Activated T-cell treated with anti-CD3 and anti-CD28 coated beads, Interleukin-2, amount 50 U/mL, for 48 hours (primary cell): ENCODE measurements at places on chromosomes 1 and 21.
A peak's percentile ranks its signal among the peaks of the same experiment; 100 is the strongest.

DNA sequence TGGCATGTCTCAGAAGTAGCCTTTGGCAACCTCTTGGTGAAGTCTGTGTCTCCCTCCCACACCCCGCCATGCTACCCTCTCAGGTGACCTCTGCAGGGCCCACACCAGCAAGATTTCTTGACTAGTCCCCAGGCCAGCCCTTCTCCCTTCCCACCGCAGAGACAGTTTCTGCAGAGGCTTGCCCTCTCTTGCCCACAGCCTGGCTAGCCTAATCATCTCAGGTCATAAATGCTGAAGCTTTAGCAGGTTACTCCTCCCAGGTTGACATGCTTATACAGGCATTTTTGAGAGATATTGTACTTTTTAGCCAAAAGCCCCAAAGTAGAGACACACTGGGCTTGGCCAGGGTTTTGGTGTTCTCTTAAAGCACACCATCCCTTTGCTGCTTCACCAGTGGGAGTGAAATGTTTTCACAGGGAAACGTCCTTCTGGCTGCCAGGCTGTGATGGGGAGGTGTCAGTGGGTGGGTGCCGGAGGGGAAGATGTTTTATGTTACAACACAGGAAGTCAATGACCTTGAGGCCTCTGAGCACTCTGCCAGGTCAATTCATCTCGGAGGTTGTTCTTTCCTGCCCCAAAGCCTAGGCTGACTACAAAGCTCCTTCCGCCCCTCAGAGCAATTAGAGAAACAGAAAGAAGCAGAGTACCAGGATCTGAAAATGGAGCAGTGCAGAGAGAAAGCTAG, 58.5 kb downstream of the STYXL2 start:
- DNase-seq, result peak; percentile 24

- DNase-seq, result peak; percentile 74
These were observed 142.3 kb upstream of the EDN2 start for GRCh38 chr1:41626616-41627375.

GRCh38 chr1:2324553-2325366, 66.6 kb downstream of the MORN1 start:
- DNase-seq, result no peak

DNA sequence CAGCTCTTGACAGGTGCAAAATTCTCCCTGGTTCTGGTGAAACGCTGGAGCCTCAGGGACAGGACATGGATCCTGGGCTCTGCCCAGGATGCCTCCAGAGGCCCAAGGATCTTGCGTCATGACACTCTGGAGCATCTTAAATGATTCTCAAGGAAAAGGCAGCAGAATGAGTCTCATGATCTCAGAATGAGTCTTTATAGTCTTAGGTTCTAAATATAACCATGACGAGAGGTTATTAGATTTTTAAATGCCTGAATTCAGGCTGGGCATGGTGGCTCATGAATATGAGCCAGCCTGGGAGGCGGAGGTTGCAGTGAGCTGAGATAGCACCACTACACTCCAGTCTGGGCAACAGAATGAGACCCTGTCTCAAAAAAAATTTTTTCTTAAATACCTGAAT, 55.5 kb downstream of the ECE1 start:
- DNase-seq, result no peak

GRCh38 chr1:109823543-109824348, 60.0 kb upstream of the EPS8L3 start:
- DNase-seq, result no peak

- DNase-seq, result no peak
These were observed 295.2 kb downstream of the HLX start for GRCh38 chr1:221174330-221174993.

DNA sequence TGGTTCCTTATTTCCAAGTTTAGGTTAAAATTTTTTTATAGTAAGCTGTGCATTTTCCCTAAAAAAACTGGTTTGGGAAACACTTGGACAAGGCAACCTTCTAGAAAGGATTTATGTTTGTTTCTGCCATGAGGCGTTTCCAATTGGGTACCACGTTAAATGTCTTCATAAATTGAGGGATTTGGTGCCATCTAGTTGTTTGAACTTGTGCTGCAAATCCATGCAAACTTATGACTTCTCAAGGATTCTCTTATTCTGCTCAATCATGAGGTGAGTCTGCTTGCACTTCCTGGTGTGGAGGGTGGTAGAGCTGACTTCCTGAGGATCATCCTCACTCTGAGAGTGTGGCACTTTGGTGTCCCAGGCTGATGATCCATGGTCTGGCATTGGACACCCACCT, 123.3 kb downstream of the PCNX2 start:
- DNase-seq, result no peak

GRCh38 chr1:19735440-19736127, 64.1 kb downstream of the TMCO4 start:
- no peak for DNase-seq

- DNase-seq, result peak; percentile 57
These were observed 9.9 kb downstream of the TOR1AIP2 start for GRCh38 chr1:179867493-179868330.

DNA sequence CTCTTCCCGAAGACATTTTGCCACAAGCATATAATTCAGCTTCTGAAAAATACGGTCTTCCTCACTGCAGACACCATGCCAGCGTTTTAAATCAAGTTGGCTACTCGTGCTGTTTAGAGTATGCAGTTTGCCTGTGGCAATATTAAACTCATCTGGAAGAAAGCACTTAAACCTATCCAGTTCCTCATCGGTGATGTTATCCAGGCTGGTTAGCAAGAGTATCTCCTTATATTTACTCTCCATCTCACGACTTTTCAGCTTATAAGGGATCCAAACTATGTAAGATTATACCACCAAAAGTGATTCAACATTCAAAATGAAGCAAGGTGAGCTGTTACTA, 9.7 kb upstream of the IFI16 start:
- no peak for DNase-seq

GRCh38 chr1:169426174-169426705, 1.0 kb downstream of the CCDC181 start:
- no peak for DNase-seq

DNA sequence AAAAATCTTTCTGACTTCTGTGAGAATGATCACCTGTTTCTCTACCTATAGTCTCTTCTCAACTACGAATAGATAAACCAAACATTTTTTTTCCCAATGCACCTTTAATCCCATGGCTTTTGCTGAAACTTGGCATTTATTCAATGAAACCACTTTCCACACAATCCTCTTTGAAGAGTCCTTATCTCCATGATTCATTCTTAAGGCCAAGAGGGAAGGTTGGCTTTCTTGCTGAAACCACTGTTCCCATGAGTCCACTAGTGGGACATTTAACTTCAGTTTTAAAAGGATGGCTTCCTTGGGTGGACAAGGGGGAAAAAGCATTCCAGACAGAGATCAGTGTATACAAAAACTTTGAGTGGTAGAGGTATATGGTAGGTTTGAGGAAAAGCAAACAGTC, 73.6 kb downstream of the CRB1 start:
- DNase-seq, result no peak

DNA sequence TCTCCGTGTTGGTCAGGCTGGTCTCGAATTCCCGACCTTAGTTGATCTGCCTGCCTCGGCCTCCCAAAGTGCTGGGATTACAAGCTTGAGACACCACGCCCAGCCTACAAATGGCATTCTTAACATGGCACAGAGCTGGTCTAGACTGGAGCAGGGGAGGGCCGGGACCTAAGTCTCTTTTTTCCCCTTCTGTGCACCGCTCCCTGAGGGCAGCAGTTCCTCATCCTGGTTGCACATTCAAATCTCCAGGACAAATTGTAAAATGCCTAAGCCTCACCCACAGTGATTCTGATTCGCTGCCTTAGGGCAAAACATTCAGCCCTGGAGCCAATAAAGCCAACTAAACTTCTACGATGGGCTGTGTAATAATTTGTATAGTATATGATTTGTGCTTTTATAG, 10.1 kb upstream of the AVPR1B start:
- no peak for DNase-seq

DNA sequence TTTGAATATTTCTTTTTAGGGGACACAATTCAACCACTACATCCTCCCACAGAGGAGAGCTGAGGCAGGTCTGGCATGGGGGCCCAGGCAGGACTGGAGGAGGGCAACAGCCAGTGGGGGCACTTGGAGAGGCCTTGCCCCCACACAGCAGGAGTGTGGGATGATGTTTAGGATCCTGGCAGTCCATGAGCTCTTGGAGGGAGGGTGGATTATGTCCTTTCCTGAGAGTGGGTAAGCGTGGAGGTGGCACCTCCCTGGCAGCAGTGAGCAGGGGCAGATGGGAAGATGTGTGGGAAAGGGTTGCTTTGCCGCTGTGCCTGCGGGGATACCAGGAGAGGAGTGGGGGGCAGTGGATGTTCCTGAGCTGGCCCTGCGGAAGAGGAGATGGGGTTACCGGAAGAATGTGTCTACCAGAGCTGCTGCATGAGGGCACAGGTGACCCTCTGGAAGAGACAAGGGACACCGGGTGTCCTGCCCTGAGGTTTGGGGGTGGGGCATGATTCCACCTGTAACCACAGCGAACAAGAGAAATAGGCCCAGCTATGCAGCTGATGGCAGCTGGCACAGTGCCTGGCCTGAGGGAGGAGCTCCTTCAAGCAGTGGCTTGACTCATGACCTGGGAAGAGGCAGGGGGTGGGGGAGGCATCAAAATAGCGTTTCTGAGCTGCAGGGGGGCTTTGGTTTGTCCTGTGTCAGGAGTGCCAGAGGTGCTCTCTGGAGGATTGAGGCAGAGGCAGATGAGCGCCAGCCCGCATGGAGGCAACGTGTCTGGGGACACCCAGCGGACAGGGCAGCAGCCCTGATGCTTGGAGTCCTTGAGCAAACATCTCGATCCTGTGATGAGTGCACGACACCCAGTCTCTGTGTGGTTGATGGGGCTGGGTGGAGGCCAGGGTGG, 123.9 kb upstream of the TMPRSS2 start:
- DNase-seq, result no peak

DNA sequence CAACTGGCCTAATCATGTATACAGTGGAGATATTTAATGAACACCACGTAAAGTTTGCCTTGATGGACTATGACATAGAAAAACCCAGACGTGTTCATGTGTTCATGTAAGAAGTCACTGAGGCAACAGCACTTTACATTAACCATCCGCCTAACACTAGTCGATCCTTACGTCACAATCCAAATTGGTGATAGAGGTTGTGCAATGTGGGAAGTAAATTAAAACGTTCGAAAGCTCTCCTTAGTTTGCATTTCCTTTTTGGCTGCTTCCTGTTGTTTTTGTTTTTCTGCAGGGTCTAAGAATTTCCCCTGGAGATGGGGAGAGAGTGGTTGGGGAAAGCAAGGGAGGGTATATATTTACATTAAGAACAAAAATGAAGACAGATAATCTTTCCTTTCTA, 587.5 kb upstream of the ADGRL2 start:
- DNase-seq, result no peak

DNA sequence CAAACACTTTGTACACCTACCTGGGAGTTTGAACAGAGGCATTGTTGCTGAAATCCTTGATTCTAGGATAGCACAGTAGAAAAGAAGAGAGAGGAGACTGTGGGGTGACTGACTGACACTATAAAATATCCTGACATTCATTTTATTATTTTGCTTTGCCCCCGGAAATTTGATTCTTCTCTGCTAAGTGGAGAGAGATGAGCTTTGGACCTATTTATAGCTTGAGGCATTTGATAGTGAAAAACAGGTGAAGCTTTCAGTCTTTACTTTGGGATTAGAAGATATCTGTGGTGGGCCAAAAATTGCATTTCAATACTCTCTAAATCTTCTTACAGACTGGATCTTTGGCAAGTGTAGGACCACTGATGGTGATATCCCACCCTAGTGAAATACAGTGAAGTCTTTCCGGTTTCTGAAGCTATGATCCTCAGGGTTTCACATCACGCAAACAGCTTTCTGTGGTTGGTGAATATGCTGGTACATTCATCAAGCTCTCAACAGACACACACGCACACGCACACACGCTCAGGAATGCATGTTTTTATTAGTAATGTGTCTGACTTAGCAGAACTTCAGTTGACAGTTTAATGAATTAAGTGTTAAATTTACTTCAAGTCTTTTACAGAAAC, at the start of gene AMPD1:
Gene AMPD1, minus strand, starts transcription at position 117 of the 629 bp plus-strand sequence. Its CDS starts 75 bp downstream, at position 42.
- DNase-seq, result no peak

- peak; percentile 44 for DNase-seq
These were observed 9.1 kb upstream of the SLC19A1 start for GRCh38 chr21:45551316-45551715.

DNA sequence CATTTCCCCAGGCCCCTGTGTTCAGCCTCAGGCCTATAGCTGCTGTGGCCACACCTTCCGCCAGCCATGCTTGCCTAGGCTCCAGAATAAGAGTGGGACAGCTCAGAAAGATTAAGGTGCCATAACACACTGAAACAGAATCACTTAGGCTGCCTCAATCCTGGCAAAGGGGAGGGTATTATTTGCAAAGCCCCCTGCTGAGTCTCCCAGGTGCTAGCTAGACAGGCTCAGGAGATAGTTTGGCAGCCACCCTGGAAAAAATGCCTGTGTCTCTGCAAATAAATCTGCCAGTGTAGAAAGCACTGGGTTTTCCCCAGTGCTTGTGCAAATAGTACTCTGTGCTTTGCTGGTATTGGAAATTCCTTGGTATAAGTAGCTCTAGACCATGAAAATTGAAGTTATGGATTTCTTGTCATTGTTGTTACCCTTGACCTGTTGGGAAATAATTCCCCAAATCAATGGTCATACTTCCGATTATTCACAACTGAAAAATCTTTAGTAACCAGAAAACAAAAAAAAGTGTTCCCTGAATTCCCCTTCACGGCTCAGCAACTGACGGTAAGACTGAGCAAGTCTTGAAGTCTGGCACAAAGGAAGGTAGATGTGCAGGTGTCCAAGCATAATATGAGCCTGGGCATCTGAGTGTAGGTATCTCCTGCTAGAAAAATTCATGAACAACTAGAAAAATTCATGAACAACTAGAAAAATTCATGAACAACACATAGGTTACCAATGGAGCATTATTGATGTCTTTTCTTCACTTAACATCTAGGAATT, 56.9 kb downstream of the PROX1 start:
- DNase-seq, result no peak

GRCh38 chr21:45072738-45073300, 1.6 kb upstream of the ADARB1 start:
- no peak for DNase-seq

- no peak for DNase-seq
These were observed 56.0 kb downstream of the TTLL7 start for GRCh38 chr1:83942914-83943313.

DNA sequence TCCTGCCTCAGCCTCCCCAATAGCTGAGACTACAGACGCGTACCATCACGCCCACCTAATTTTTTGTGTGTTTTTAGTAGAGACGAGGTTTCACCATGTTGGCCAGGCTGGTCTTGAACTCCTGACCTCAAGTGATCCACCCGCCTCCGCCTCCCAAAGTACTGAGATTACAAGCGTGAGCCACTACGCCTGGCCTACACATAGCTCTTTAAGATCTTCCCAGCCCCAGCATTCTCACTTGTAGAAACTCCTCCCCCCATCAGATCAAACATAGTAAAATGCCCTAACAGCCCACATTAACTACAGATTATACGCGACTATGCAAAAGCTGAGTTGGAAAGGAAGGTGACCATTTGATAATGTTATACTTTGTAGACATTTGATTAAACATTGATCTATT, 634.8 kb downstream of the MATN1 start:
- no peak for DNase-seq

GRCh38 chr1:35707601-35708440, 10.9 kb downstream of the C1orf216 start:
- DNase-seq, result peak; percentile 37
